ENCODE measurements at places on chromosomes 2 and 18. TPM values are rescaled to one million over a fixed set of nuclear protein-coding genes. Genes with fewer than 3 reads are reported as not detected.

Gene SERPINB13
- not detected for polyA plus RNA-seq

Gene CNDP1
- polyA plus RNA-seq = not detected

Gene PPM1G
- 113 TPM for polyA plus RNA-seq

Gene GALR1
- polyA plus RNA-seq = not detected

DNA sequence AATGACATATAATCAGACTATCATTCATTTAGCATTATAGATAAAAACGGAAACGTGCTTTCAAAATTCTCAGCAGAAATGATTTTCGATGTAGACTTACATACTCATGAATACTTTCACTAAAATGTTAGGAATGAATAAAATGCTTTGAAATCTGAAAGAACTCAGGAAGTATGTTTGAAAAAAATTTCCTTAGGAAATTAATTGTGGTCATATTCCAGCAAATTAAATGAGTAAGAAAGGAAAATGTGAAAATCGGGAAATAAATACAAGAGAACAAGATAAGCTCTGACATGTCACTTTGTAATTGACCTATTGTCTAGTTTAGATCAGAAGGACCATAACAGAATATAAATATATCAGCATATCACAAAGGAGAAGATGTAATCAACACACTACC is 981.0 kb upstream of the CDH2 start:
- H3K36me3 ChIP-seq = no peaks in the 10 kb centered on the region
- 0 out of 2 replicates have a peak overlapping the region, but pooled peaks have one; percentile 24 for H3K4me3 ChIP-seq
- H3K4me1 ChIP-seq = peaks cover 27% of the 10 kb centered on the region

GRCh38 chr18:59509481-59510442 is 150.7 kb upstream of the LMAN1 start:
- H3K4me3 ChIP-seq = no peak overlapping the region
- H3K36me3 ChIP-seq = no peaks in the 10 kb centered on the region
- H3K27ac ChIP-seq = no peak overlapping the region
- no peaks in the 10 kb centered on the region for H3K27me3 ChIP-seq

Gene ERICH2
- not detected for polyA plus RNA-seq

DNA sequence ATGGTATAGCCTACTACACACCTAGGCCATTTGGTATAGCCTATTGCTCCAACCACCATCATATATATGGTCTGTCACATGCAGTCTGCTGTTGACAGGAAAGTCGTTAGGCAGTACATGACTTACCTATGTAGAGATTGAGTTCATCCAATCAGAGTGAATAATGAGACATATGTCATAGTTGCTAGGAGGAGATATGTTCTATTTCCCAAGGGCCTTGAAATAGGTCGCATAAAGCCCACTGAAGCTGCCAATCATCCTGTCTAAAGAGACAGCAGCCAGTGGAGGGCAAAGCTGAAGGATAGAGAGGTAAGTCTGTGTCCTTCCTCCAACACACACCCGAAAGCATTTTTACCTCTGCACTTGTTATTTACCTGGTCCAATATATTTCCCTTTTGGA is 263.4 kb downstream of the PTPRM start:
- no peak overlapping the region for H3K4me3 ChIP-seq
- no peak overlapping the region for H3K27ac ChIP-seq
- DNase-seq = peak; percentile 21
- H3K4me1 ChIP-seq = no peaks in the 10 kb centered on the region

DNA sequence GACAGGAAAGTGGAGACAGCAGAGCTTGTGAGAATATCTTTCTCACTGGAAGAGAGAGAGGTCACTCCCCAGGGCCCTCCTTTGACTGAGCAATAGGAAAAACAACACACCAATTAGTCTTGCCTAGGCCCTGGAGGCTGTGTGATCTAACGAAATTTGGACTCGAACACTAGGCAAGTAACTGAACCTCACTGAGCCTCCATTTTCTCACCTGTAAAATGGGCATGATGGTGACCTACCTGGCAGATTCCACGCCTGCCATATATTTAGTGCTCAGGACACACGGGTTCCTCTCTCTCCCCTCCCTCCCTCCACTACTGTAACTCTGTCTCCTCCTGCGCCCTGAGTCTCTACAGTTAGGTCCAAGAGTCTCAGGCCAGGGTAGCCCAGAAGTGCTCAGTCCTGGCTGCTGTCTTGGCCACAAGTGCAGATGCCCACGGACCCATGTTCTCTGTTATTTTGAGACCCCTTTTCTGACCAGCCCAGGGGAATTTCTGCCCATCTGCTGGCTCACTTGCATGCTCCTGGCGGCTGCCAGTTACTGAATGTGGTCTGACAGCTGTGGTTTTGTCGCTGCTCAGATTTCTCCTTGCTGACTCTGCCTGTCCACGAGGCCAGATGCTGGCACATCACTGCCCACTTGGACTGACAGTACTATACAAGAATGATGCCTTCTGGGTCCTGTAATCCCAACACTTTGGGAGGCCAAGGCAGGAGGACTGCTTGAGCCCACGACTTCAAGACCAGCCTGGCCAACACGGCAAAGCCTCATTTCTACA is 9.6 kb upstream of the GIGYF2 start:
- H3K4me1 ChIP-seq = peaks cover 3% of the 10 kb centered on the region
- H3K4me3 ChIP-seq = no peak overlapping the region
- no peak for DNase-seq
- H3K27me3 ChIP-seq = no peaks in the 10 kb centered on the region

- H3K27ac ChIP-seq = no peak overlapping the region
- H3K4me1 ChIP-seq = peaks cover 13% of the 10 kb centered on the region
- H3K4me3 ChIP-seq = no peak overlapping the region
- no peak for DNase-seq
- peaks cover under 1% of the 10 kb centered on the region for H3K36me3 ChIP-seq
- no peaks in the 10 kb centered on the region for H3K27me3 ChIP-seq
Observed at GRCh38 chr18:58569490-58569911, 59.4 kb downstream of the ALPK2 start.

Gene USP37
- 1.4 TPM for polyA plus RNA-seq

DNA sequence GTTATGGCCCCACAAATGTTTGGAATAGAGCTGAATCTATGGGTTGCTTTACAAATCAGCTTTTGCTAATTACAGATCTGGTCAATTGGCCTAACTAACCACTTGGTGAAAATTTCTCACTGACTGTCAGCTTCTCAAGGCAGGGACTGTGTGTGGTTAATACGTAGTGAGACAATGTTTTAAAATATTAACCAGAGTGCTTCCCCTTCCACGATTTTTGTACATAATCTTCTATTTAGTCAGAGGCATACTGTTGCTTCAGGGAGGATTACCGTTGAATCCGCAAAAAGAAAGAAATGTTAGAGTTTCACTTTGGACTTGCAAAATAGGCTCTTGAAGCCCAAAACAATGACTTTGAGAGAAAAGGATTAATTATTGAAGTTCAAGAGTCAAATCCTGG is 14.9 kb upstream of the KCNS3 start:
- H3K4me1 ChIP-seq = no peaks in the 10 kb centered on the region
- no peaks in the 10 kb centered on the region for H3K27me3 ChIP-seq

DNA sequence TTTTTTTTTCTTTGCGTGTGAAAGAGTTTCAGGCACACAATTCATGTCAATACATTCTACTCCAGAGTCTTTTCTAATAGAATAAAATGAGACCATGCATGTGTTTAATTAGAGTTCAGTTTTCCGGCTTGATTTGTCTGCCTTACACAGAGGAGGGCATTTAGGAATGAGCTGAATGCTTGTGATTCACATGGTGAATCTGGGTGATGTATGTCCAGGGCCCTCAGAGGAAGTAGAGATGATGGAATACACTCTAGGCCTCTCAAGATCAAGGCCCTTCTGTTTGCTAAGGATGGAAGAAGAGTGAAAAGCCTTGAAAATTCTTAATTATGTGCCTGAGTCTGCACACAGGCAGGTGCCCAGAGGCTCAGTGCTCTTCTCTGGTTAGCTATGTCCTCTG is 71.0 kb upstream of the CYRIA start:
- H3K4me1 ChIP-seq = no peaks in the 10 kb centered on the region
- no peak overlapping the region for H3K27ac ChIP-seq
- no peaks in the 10 kb centered on the region for H3K36me3 ChIP-seq
- H3K27me3 ChIP-seq = no peaks in the 10 kb centered on the region

Gene PRSS56
- polyA plus RNA-seq = not detected

- no peaks in the 10 kb centered on the region for H3K27me3 ChIP-seq
- no peak overlapping the region for H3K27ac ChIP-seq
- H3K4me1 ChIP-seq = no peaks in the 10 kb centered on the region
- no peak for DNase-seq
- peaks cover 4% of the 10 kb centered on the region for H3K36me3 ChIP-seq
Observed at GRCh38 chr2:164562666-164563065, 58.6 kb downstream of the GRB14 start.

Gene MALT1
- polyA plus RNA-seq = 6.6 TPM

GRCh38 chr2:86285571-86285970 is 51.9 kb downstream of the REEP1 start:
- H3K4me1 ChIP-seq = peaks cover 22% of the 10 kb centered on the region
- DNase-seq = no peak
- no peak overlapping the region for H3K4me3 ChIP-seq
- no peaks in the 10 kb centered on the region for H3K36me3 ChIP-seq
- no peak overlapping the region for H3K27ac ChIP-seq

DNA sequence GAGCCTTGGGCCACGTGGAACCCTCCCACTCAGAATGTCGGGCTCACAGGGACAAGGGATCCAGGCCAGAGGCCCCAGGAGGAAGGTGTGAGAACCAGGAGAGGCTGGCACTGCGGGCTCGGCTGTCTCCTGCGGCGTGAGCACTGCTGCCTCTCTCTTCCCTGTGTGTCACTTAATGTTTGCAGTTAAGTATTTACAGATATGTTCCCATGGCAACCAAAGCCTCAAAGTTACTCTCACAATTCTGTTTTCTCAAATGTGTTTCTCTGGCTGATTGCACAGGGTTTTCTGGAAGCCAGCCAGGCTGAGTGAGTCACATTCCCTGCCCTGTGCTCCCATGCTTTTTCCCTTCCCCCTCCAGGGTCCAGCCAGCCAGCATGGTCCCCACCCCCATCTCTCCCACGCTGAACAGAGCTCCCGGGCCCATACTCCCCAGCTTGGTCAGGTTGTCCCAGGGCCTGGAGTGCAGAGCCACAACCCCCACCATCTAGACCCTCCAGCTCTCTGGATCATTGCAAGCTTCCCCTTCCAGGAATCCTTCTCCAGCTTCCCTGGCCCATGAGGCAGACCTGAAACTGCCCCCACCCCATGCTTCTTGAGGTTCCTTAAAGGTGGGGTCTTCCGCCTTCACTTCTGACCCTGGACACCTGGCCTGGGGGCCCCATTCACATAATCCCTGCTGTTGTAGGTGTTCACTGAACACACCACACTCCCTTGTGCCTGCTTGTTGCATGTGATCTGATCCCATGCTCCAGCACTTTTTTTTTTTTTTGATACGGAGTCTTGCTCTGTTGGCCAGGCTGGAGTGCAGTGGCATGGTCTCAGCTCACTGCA is 265.9 kb downstream of the CELF4 start:
- peak overlapping the region; percentile 71 for H3K27ac ChIP-seq
- peaks cover 47% of the 10 kb centered on the region for H3K4me1 ChIP-seq
- no peaks in the 10 kb centered on the region for H3K36me3 ChIP-seq

DNA sequence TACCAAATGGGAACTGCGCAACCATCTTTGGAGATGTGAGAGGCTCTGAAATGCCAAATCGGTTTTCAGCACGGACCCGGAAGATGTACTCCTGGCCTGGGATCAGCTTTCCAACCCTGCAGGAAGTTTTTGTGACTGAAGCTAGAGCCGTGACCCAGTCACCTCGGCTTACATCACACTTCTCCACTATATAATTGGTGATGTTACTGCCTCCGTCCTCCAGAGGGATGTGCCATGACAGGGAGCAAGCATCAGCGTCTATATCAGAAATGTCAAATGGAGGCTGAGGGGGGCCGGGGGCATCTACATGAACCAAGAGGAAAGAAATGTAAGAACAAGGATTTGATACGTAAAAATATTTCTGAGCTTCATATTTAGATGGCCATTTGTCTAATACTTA is 104.4 kb downstream of the PLEKHA3 start:
- H3K36me3 ChIP-seq = no peaks in the 10 kb centered on the region
- no peak overlapping the region for H3K27ac ChIP-seq
- H3K4me1 ChIP-seq = no peaks in the 10 kb centered on the region

DNA sequence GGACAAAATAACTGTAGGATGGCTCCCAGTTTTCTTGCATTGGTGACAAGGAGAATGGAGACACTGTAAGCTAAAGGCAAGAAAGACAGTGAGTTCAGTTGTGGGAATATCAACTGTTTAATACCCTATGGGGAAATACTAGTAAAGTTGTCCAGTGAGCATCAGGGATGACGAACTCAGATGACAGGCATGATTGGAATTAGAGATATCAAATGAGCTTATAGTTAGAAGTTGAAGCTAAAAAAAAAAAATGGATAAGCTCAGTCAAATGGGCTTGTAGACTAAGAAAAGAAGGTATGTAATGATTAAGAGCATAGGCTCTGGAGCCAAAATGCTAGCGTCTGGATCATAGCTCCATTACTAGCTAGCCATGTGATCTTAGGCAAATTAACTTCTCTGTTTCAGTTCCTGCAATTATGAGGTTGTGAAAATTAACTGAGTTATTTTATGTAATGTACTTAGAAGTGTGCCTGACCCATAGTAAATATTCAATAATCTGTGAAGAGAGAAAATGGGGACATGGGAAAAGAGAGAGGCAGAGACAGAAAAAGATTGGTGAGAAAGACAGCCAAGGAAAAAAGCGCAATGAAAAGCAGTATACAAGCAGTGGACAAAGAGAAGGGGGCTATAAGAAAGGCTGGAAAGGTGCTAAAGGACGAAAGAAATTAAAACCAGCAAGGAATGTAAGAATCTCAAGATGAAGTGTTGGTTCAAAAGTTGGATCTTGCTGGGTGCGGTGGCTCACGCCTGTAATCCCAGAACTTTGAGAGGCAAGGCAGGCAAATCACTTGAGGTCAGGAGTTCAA is 95.7 kb upstream of the SLC39A10 start:
- no peak for DNase-seq
- no peaks in the 10 kb centered on the region for H3K4me1 ChIP-seq
- H3K27ac ChIP-seq = peak overlapping the region; percentile 96
- H3K4me3 ChIP-seq = no peak overlapping the region
- no peaks in the 10 kb centered on the region for H3K27me3 ChIP-seq

Gene BOK
- polyA plus RNA-seq = 1.9 TPM

Gene FMNL2
- 16.1 TPM for polyA plus RNA-seq

Gene SP110
- polyA plus RNA-seq = 10.4 TPM

GRCh38 chr2:144827404-144827803 is 307.5 kb upstream of the ZEB2 start:
- H3K4me1 ChIP-seq = no peaks in the 10 kb centered on the region
- DNase-seq = no peak
- H3K27ac ChIP-seq = no peak overlapping the region
- no peaks in the 10 kb centered on the region for H3K27me3 ChIP-seq
- H3K36me3 ChIP-seq = no peaks in the 10 kb centered on the region

Measured in SK-N-SH (cell line).